Right atrium auricular region (tissue), 2 donors: ENCODE measurements at places on chromosomes 2 and 18. TPM values are rescaled to one million over a fixed set of nuclear protein-coding genes. Genes with fewer than 3 reads are reported as not detected.

GRCh38 chr2:222212571-222212970 lies 86.2 kb downstream of the PAX3 start:
- DNase-seq = no peak
- H3K27ac ChIP-seq = no peak overlapping the region
- no peaks in the 10 kb centered on the region for H3K4me1 ChIP-seq
- no peak overlapping the region for H3K4me3 ChIP-seq
- H3K36me3 ChIP-seq = no peaks in the 10 kb centered on the region
- no peaks in the 10 kb centered on the region for H3K27me3 ChIP-seq

DNA sequence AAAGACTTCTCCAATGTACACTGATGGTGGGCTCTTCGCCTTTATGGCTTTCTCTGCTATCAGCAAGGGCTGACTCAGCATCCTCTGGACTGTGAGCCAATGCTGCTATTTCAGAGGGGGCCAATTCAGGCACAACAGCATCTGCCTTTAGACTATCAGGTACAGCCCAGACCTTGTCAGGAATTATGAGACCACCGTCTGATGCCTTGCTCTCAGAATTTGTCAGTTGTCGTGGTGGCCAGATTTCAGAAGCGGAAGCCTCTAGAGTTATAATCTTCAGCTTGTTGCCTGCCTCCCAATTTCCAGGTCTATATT lies 92.7 kb downstream of the ALPK2 start:
- no peak overlapping the region for H3K27ac ChIP-seq
- H3K36me3 ChIP-seq = no peaks in the 10 kb centered on the region
- no peak overlapping the region for H3K4me3 ChIP-seq
- DNase-seq = no peak
- H3K4me1 ChIP-seq = peaks cover 43% of the 10 kb centered on the region
- H3K27me3 ChIP-seq = no peaks in the 10 kb centered on the region

DNA sequence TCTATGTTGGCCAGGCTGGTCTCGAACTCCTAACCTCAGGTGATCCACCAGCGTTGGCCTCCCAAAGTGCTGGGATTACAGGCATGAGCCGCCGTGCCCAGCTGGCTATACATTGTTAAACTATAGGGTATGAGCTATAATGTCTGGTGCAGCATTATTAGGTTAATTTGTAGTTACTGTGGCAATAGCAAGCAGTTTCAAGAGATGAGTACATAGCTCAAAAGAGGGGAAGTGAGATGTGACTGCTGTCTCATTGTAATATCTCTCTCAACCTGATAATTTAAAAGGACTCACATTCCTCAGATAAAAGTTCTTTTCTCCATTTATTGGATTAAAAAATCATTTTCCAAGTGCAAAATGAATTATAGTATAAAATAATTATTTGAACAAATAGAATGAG lies 116.4 kb downstream of the INO80D start:
- no peak overlapping the region for H3K27ac ChIP-seq
- no peak for DNase-seq
- no peaks in the 10 kb centered on the region for H3K27me3 ChIP-seq
- H3K36me3 ChIP-seq = no peaks in the 10 kb centered on the region

GRCh38 chr2:54396107-54396506 lies 60.0 kb upstream of the SPTBN1 start:
- no peak overlapping the region for H3K27ac ChIP-seq
- no peaks in the 10 kb centered on the region for H3K36me3 ChIP-seq
- H3K4me1 ChIP-seq = no peaks in the 10 kb centered on the region
- H3K27me3 ChIP-seq = no peaks in the 10 kb centered on the region

Gene CNGA3
- total RNA-seq = not detected

GRCh38 chr2:102154946-102155702 lies 12.6 kb downstream of the IL1R1 start:
- H3K27me3 ChIP-seq = no peaks in the 10 kb centered on the region
- peaks cover 26% of the 10 kb centered on the region for H3K36me3 ChIP-seq
- H3K4me3 ChIP-seq = no peak overlapping the region

Gene EXOC6B
- 111 TPM for total RNA-seq

Gene PTPN18
- 13.3 TPM for total RNA-seq

Gene TCF7L1
- 4.0 TPM for total RNA-seq

Gene ANO7
- total RNA-seq = 1.1 TPM

DNA sequence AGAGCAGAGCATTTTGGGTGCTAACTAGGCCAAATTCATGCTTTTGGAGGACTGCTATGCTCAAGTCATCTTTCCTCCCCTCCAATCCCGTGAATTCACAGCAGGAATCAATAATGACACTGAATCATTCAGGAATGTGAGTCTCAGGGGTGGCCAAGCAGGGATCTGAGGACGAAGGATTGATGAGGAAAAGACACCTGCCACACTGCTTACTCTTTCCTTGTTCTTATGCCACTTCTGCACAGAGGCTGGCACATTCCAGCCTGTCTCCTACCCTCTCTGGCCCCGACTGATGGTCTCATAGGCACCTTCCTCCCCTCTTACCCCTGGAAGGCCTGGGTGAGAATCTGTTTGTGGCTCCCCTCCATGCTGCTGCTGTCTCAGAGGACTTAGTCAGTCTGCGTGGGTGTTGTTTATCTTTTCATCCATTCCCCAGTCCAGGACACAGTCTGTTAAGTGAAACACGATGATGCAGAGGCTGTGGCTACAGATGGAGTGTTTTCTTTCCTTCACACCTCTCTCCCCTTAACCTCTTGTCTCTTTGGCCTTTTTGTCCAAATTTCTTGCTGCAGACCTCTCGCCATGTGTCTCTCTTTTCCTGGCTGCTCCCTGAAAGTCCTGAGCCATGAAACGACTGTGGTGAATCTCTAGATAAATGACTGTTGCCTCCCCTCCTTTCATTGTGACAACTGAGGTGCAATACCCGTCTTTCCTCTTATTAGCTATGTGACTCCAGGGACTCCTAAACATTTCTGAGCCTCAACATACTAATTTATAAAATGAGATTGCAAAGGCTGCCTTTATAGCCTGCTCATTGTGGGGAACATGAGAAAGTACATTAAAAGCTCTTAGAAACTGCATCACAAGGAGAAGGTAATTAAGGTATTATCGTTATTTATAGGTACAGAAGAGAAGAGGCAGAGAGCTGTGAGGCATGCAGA lies 86.9 kb downstream of the RDH14 start:
- no peak for DNase-seq
- H3K27ac ChIP-seq = peak overlapping the region; percentile 40
- no peaks in the 10 kb centered on the region for H3K36me3 ChIP-seq
- H3K4me3 ChIP-seq = no peak overlapping the region

DNA sequence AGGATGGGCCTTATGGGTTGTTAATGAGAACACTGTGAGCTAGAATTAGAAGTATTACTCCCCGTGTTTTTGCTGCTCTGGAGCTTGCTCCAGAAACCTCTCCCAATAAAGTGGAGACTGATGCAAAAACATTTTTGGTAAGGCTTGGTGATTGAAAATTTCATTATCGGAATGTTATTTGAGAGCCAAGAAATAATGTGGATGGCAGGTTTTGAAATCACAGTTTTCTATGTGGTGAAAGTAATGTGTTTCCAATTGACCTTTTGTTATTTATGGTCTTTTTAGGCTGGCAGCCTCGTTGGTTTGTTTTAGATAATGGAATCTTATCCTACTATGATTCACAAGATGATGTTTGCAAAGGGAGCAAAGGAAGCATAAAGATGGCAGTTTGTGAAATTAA lies 5.1 kb downstream of the PLEKHA3 start:
- DNase-seq = no peak
- no peak overlapping the region for H3K4me3 ChIP-seq
- peaks cover 16% of the 10 kb centered on the region for H3K36me3 ChIP-seq
- H3K27ac ChIP-seq = no peak overlapping the region

- H3K4me1 ChIP-seq = no peaks in the 10 kb centered on the region
- no peak overlapping the region for H3K27ac ChIP-seq
- peak; percentile 34 for DNase-seq
- H3K27me3 ChIP-seq = no peaks in the 10 kb centered on the region
- H3K36me3 ChIP-seq = no peaks in the 10 kb centered on the region
- no peak overlapping the region for H3K4me3 ChIP-seq
These were observed 168.1 kb upstream of the HS6ST1 start for GRCh38 chr2:128486640-128487375.

Gene TCF23
- not detected for total RNA-seq

Gene UGT1A5
- not detected for total RNA-seq

Gene ZNF385B
- 33.3 TPM for total RNA-seq

Gene CAPN14
- 0.16 TPM for total RNA-seq

Gene MYCN
- total RNA-seq = 0.63 TPM

GRCh38 chr2:148021059-148021861 lies at the start of gene MBD5:
TSS of gene MBD5 (plus strand) at chr2:148021091.
- H3K36me3 ChIP-seq = no peaks in the 10 kb centered on the region
- H3K27me3 ChIP-seq = no peaks in the 10 kb centered on the region
- H3K4me3 ChIP-seq = peak within 1 kb of the TSS; percentile 89
- peak within 1 kb of the TSS; percentile 94 for H3K27ac ChIP-seq
- H3K4me1 ChIP-seq = peaks cover 40% of the 10 kb centered on the region

DNA sequence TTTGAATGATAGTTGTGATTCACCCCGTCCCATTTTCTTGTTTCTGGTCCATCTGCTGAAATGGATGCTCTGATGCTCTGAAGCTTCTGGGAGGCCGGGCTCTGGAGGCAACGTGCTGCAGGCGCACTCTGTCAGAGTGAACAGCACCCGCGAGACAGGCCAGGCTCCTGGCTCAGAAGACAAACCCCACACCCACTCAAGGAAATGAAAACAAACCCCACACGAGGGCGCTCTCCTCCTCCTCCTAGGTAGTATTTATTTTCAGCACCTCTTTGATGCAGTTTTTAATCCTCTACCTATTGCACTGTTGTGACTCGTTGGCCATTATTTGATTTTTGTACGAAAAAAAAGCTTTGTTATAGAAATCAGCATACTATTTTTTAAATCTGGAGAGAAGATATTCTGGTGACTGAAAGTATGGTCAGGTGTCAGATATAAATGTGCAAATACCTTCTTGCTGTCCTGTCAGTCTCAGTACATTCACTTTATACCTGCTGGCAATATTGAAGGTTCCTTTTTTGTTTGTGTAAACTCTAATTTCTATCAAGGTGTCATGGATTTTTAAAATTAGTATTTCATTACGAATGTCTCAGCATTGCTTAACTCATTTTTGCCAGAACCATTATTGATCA lies 10.3 kb upstream of the CHST10 start:
- H3K27ac ChIP-seq = no peak overlapping the region
- DNase-seq = no peak
- no peaks in the 10 kb centered on the region for H3K36me3 ChIP-seq
- no peaks in the 10 kb centered on the region for H3K4me1 ChIP-seq

DNA sequence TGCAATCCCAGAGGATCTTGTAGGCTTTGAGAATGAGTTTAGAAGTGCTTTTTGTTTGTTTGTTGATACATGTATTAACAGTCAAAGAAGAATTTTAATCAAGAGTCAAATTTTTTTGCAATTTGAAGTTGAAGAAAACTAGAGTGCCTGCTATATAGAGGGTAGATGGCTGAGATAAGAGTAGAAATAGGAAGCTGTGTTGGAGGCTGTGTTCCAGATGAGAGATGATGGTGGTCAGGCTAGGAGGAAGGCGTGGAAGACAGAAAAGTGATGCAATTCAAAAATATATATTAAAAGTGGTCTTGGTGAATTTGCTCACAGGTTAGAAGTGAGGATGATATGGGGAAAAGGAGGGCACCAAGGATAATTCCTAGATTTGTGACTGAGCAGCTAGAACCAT lies 978.3 kb downstream of the BCL11A start:
- no peak overlapping the region for H3K4me3 ChIP-seq
- H3K27me3 ChIP-seq = no peaks in the 10 kb centered on the region
- no peaks in the 10 kb centered on the region for H3K4me1 ChIP-seq
- H3K36me3 ChIP-seq = no peaks in the 10 kb centered on the region
- no peak for DNase-seq

DNA sequence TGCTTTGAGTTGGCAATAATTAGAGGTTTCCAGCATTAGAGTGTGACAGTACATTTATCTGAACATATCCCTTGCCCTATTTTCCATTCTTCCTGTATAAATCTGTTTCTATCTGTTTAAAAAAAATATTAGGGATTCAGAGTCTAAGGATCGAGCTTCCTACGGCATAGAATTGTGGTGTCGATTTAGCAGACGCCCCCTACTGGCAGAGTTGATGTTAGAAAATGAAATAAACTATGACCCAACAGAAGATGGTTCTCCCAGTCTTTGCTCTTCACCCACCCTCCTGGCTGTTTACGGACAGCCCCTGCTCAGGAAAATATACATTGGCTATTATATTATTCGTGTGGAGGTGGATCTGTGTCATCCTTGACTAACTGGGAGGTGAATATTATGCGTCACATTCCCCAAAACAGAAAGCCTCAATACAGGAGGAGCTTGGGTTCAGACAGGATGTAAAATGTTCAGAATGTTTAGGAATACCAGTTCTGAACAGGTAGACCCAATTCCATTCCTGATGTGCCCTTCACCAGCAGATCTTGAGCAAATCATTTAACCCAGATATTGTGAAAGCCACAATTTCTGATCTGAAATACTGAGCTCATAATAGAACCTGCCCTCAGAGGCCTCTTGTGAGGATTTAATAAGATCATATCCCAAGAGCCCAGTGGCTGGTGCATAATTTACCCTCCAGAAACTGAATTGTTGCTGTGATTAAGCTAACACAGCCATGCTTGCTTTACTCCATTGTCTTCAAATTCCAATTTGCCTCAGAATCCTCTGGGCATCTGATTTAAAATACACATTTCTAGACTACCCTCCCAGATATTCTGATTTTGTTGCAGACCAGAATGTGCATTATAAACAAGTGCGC lies 10.8 kb upstream of the ERMN start:
- H3K27me3 ChIP-seq = no peaks in the 10 kb centered on the region
- no peaks in the 10 kb centered on the region for H3K4me1 ChIP-seq
- no peak overlapping the region for H3K27ac ChIP-seq
- no peaks in the 10 kb centered on the region for H3K36me3 ChIP-seq
- H3K4me3 ChIP-seq = no peak overlapping the region
- no peak for DNase-seq

GRCh38 chr2:197452754-197453122 lies 614 bp upstream of the COQ10B start:
- H3K27ac ChIP-seq = peak overlapping the region; percentile 100
- no peaks in the 10 kb centered on the region for H3K36me3 ChIP-seq
- no peak for DNase-seq
- peak overlapping the region; percentile 54 for H3K4me3 ChIP-seq

Gene VIT
- 12.3 TPM for total RNA-seq

Gene HOXD3
- total RNA-seq = not detected

Gene CFAP53
- total RNA-seq = not detected

GRCh38 chr2:143960177-143960576 lies 559.7 kb downstream of the ZEB2 start:
- H3K27ac ChIP-seq = no peak overlapping the region
- no peak for DNase-seq
- no peaks in the 10 kb centered on the region for H3K36me3 ChIP-seq
- no peaks in the 10 kb centered on the region for H3K27me3 ChIP-seq

GRCh38 chr2:49490710-49491109 lies 336.4 kb upstream of the FSHR start:
- no peaks in the 10 kb centered on the region for H3K4me1 ChIP-seq
- no peak overlapping the region for H3K27ac ChIP-seq
- H3K27me3 ChIP-seq = no peaks in the 10 kb centered on the region
- H3K4me3 ChIP-seq = no peak overlapping the region
- no peaks in the 10 kb centered on the region for H3K36me3 ChIP-seq

Gene ADGRF3
- total RNA-seq = not detected
